Endothelial cell of umbilical vein (primary cell): ENCODE measurements at places on chromosomes 1 and 21. TPM values are rescaled to one million over a fixed set of nuclear protein-coding genes. Genes with fewer than 3 reads are reported as not detected.
A peak's percentile ranks its signal among the peaks of the same experiment; 100 is the strongest.

Gene PEX19
- 31.5 and 38.4 TPM in 2 replicates for total RNA-seq

GRCh38 chr21:42608446-42608845 is 45.0 kb upstream of the PDE9A start:
- H3K27me3 ChIP-seq = no peaks in the 10 kb centered on the region
- no peaks in the 10 kb centered on the region for H3K36me3 ChIP-seq
- H3K4me1 ChIP-seq = no peaks in the 10 kb centered on the region
- no peak overlapping the region for H3K27ac ChIP-seq
- no peak for DNase-seq

DNA sequence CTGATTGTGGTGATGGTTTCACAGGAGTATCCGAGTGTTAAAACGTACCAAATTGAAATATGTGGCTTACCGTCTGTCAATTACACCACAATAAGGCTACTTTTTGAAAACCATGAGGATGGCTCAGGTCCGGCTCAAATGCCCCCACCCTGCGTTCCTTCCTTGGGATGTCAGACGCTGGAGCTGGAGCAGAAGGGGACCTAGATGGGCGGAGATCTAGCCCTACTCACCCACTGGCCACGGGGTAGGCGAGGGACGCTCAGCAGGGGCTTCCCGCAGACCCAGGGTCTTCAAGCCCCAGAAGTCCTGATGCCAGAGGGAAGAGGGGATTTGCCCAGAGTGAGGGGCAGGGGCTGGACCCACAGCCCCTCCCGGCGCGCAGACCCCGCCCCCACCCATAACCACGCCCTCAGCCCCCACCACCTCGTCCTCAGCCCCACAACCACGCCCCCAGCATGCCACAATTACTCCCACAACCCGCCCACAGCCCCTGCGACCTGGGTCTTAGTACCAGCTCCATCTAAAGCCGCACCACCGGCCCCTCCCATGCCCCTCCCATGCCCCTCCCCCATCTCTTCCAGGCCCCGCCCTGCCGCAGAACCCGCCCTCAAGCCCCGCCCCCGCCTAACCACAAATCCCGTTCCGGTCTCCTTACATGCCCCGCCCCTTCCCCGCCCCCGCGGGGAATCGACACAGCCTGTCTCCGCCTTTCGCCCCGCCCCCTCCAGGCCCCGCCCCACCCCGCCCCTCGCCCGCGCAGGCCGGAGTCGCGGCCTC is at the start of gene LRRC3:
Gene LRRC3, plus strand, starts transcription at position 764 of the 777 bp plus-strand sequence. CDS start 1,135 bp downstream, outside the sequence.
- peak; percentile 74 for DNase-seq
- no peak within 1 kb of the TSS for H3K27ac ChIP-seq
- H3K4me3 ChIP-seq = peak within 1 kb of the TSS; percentile 82

Gene OTUD7B
- 21.1 and 22.8 TPM in 2 replicates for total RNA-seq

Gene C1QC
- not detected in 2 replicates for total RNA-seq

DNA sequence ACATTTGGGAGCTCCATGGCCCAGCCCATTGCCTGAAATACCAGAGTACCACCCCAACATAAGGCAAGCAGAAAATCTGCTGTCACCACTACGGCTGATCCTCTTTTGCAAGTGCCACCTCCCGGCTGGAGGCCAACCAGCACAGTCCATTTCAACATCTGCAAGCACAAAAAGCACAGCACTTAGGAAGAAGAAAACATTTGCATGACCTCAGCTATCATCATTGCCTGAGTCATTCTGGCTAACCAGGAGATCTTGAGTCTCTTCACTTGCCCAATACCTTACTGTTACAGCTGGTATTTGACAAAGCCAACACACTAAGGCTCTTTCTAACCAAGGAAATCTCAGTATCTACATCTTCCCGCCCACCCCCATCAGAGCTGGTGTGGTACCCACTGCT is 55.9 kb downstream of the NEK7 start:
- no peak overlapping the region for H3K4me3 ChIP-seq
- no peaks in the 10 kb centered on the region for H3K36me3 ChIP-seq
- no peak overlapping the region for H3K27ac ChIP-seq
- no peaks in the 10 kb centered on the region for H3K27me3 ChIP-seq
- no peaks in the 10 kb centered on the region for H3K4me1 ChIP-seq
- DNase-seq = no peak

GRCh38 chr1:160707236-160708064 is 4.2 kb downstream of the CD48 start:
- no peaks in the 10 kb centered on the region for H3K4me1 ChIP-seq
- no peak overlapping the region for H3K4me3 ChIP-seq
- peaks cover 7% of the 10 kb centered on the region for H3K27me3 ChIP-seq
- DNase-seq = no peak
- no peak overlapping the region for H3K27ac ChIP-seq
- no peaks in the 10 kb centered on the region for H3K36me3 ChIP-seq

DNA sequence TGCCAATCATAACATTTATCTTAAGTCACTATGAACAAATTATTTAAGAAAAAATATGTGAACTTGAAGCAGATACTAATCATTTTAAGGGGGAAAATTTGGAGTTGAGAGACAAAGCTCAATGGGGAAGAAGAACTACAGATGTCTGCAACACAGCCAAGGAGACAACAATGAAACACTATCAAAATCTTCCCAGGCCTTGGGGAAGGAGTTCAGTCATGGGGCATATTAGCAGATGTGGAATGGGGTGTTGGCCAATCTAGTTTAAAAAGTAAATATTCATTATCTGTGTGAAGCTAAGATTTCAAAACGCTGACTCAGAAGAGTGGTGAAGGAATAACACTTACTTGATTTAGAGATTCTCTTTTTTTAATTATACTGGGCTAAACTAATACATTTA is 671.6 kb upstream of the ZP4 start:
- no peak overlapping the region for H3K4me3 ChIP-seq
- no peaks in the 10 kb centered on the region for H3K27me3 ChIP-seq
- no peaks in the 10 kb centered on the region for H3K4me1 ChIP-seq
- no peak overlapping the region for H3K27ac ChIP-seq

DNA sequence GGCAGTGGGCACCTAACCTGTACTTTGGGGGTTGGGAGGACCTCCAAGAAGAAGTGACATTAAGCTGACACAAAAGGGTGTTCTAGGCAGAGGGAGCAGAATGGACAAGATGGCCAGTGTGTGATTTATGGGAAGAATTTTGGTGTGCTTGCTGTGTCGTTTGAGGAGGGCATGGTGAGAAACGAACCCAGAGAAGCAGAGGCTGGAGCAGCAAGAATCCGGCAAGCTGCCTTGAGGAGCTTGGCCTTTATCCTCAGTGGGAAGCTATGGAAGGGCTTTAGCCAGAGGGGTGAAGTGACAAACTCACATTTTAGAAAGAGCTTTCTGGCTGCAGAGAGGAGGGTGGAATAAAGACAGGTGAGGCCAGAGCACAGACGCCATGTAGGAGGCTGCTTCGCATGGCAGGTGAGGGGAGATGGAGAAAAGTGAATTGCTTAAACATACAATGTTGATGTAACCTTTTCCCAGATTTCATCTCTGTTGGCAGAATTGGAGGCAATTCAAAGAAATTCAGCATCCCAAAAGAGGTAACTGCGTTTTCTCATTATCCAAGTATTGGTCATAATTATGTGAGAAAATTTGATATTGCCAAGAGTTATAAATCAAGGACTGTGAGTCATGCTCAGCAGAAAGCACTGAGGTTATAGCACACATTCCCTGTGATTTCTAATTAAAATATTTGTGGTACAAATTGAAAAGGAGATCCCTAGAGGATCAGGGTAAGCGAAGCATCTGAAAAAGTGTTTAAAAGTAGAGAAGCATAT is 26.5 kb downstream of the TRIM45 start:
- DNase-seq = peak; percentile 53
- no peak overlapping the region for H3K4me3 ChIP-seq
- peak overlapping the region; percentile 99 for H3K27ac ChIP-seq
- no peaks in the 10 kb centered on the region for H3K27me3 ChIP-seq
- peaks cover 13% of the 10 kb centered on the region for H3K36me3 ChIP-seq
- peaks cover 35% of the 10 kb centered on the region for H3K4me1 ChIP-seq

Gene CD5L
- not detected in 2 replicates for total RNA-seq

GRCh38 chr1:156608981-156609380 is 7.7 kb upstream of the GPATCH4 start:
- H3K27me3 ChIP-seq = peaks cover 9% of the 10 kb centered on the region
- DNase-seq = peak; percentile 48
- H3K4me1 ChIP-seq = no peaks in the 10 kb centered on the region
- H3K27ac ChIP-seq = no peak overlapping the region
- H3K4me3 ChIP-seq = no peak overlapping the region

- H3K4me1 ChIP-seq = no peaks in the 10 kb centered on the region
- H3K4me3 ChIP-seq = no peak overlapping the region
- no peak overlapping the region for H3K27ac ChIP-seq
- H3K27me3 ChIP-seq = no peaks in the 10 kb centered on the region
- peaks cover 11% of the 10 kb centered on the region for H3K36me3 ChIP-seq
These were observed 7.3 kb downstream of the IBA57 start for GRCh38 chr1:228172591-228173527.

Gene CDC20
- 156 and 170 TPM in 2 replicates for total RNA-seq

- no peak overlapping the region for H3K27ac ChIP-seq
- no peaks in the 10 kb centered on the region for H3K36me3 ChIP-seq
- H3K27me3 ChIP-seq = no peaks in the 10 kb centered on the region
- no peak overlapping the region for H3K4me3 ChIP-seq
These were observed 46.8 kb downstream of the TRIM11 start for GRCh38 chr1:228359613-228360532.

DNA sequence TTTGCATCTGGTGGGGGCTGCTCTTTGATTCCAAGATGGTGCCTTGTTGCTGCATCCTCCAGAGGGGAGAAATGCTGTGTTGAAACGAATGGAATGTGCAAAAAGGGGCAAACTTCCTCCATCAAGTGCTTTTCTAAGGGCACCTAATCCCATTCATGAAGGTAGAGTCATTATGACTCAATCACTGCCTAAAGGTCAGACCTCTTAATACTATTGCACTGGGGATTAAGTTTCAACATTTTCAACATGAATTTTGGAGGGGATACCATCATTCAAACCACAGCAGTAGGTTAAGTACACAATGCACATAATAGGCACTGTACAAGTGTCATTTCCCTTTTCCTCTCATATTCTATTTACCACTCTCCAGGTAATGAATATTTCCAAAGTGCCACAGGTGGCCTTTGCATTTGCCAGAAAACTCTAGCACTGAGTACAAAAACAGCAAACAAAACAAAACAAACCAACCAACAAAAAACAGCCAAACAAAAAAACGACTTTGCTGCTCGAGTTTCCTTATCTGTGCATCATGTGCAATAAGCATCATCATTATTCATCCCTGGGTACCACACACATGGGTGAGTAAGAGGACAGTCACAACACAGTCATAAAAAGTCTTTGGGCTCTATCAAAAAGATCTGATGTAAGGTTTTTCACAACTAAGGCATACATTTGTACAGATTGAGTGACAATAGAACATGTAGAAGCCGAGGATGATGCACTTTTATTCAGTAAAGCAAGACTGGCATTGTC is 42.5 kb downstream of the IFI44 start:
- H3K4me1 ChIP-seq = peaks cover 2% of the 10 kb centered on the region
- H3K27me3 ChIP-seq = no peaks in the 10 kb centered on the region
- no peak overlapping the region for H3K4me3 ChIP-seq
- no peaks in the 10 kb centered on the region for H3K36me3 ChIP-seq
- no peak for DNase-seq
- H3K27ac ChIP-seq = no peak overlapping the region

GRCh38 chr1:229664133-229664689 is 38.2 kb downstream of the URB2 start:
- peak overlapping the region; percentile 43 for H3K27ac ChIP-seq
- no peak overlapping the region for H3K4me3 ChIP-seq
- H3K27me3 ChIP-seq = no peaks in the 10 kb centered on the region
- H3K4me1 ChIP-seq = peaks cover 17% of the 10 kb centered on the region
- peaks cover 2% of the 10 kb centered on the region for H3K36me3 ChIP-seq

DNA sequence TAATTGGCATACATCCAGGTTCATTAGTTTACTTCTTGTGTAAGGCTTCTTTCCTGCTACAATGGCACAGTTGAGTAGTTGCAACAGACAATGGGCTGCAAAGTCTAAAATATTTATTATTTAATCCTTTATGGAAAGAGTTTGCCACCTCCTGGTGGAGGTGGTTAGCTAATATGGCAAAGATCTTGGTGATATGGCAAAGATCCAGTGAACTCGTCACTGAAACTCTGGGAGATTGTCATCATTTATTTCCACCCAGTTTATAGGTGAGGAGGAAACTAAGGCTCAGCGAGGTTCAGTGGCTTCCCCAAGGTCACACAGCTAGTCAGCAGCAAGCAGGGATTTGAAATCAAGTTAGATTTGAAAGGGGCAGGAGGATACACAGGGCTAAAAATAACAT is 16.1 kb upstream of the IFFO2 start:
- peak overlapping the region; percentile 19 for H3K27ac ChIP-seq
- peak; percentile 60 for DNase-seq
- H3K27me3 ChIP-seq = no peaks in the 10 kb centered on the region
- H3K36me3 ChIP-seq = no peaks in the 10 kb centered on the region
- peaks cover 15% of the 10 kb centered on the region for H3K4me1 ChIP-seq

Gene PALMD
- 137 and 140 TPM in 2 replicates for total RNA-seq

DNA sequence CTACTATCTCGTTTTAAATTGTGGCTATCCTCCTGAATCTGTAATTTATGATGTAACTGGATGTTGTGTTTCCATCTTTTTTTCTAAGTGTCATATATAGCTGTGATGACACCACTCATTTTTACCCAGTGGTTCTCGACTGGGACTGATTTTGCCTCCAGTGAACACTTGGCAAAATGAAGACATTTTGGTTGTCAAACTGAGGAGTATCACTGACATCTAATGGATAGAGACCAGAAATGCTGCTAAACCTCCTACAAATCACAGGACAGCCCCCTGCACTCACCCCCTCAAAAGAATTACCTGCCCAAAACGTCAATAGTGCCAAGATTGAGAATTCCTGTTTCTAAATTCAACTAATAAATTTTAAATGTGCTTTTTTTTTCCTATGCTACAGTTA is 1.9 kb downstream of the TRMT13 start:
- no peak overlapping the region for H3K27ac ChIP-seq
- DNase-seq = no peak
- H3K36me3 ChIP-seq = peaks cover 2% of the 10 kb centered on the region
- no peak overlapping the region for H3K4me3 ChIP-seq
- H3K4me1 ChIP-seq = peaks cover 24% of the 10 kb centered on the region

DNA sequence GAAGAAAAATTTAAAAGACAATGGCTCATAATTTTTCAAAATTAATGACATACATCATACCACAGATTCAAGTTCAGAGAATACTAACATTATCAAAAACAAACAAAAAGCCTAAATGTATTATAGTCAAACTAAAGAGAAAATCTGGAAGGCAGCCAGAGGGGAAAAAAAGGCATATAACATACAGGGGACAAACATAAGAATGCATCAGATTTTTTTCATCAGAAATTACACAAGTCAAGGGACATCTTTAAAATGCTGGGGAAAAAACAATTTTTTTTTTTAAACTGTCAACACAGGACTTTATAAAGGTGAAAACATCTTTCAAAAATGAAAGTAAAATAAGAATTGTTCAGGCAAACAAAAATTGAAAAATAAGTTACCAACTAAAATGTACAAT is 478.4 kb upstream of the PLXNA2 start:
- DNase-seq = no peak
- no peak overlapping the region for H3K4me3 ChIP-seq
- no peak overlapping the region for H3K27ac ChIP-seq
- no peaks in the 10 kb centered on the region for H3K36me3 ChIP-seq
